ENCODE measurements at places on chromosomes 2 and 18.

- no peak for DNase-seq
Measured at GRCh38 chr2:16321872-16322271, 343.8 kb downstream of the CYRIA start.

GRCh38 chr2:85886590-85886989 is 2.2 kb downstream of the ST3GAL5 start:
- DNase-seq, result no peak

GRCh38 chr2:203338322-203338721 is 10.1 kb downstream of the ABI2 start:
- DNase-seq, result no peak

- DNase-seq, result no peak
Measured at GRCh38 chr2:140286377-140286776, 1506.2 kb upstream of the NXPH2 start.

- no peak for DNase-seq
Measured at GRCh38 chr2:29475499-29475898, 360.3 kb downstream of the CLIP4 start.

Measured in GM12865 (cell line).